ENCODE measurements at places on chromosomes 3 and 15. TPM values are rescaled to one million over a fixed set of nuclear protein-coding genes. Genes with fewer than 3 reads are reported as not detected.

Gene ILDR1
- not detected for total RNA-seq

Gene SUSD5
- 6.6 TPM for total RNA-seq

Gene FHIT
- total RNA-seq: 9.6 TPM

Gene TF
- total RNA-seq: 5.2 TPM

Gene WDR76
- 2.9 TPM for total RNA-seq

Gene GABPB1
- total RNA-seq: 13.7 TPM

Gene RTP1
- not detected for total RNA-seq

GRCh38 chr15:42548249-42549031, at the start of the genes HAUS2 and LRRC57:
TSS of gene HAUS2 (plus strand) at chr15:42548838. CDS start at chr15:42548873, 35 bp downstream.
TSS of gene LRRC57 (minus strand) at chr15:42548793. CDS start at chr15:42548434, 359 bp downstream.
- DNase-seq: peak; percentile 64

DNA sequence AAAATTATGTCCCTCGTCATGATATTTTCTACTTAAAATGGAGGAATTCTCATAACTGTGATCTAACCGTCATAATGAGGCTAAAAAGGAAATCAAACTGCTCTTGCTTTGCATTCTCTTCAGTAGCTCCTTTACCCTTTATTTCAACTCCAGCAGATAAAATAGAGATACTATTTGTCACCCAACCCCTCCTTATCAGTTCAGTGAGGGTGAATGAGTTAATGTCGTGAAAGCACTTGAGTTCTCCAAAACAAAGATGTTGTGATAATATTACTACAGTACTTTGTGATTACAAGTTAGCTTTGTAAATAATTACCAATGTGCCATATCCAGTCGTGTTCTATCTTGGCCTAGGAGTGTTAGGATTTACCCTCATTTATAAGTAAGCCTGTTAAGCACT, 63.4 kb upstream of the ANKRD28 start:
- DNase-seq: no peak

DNA sequence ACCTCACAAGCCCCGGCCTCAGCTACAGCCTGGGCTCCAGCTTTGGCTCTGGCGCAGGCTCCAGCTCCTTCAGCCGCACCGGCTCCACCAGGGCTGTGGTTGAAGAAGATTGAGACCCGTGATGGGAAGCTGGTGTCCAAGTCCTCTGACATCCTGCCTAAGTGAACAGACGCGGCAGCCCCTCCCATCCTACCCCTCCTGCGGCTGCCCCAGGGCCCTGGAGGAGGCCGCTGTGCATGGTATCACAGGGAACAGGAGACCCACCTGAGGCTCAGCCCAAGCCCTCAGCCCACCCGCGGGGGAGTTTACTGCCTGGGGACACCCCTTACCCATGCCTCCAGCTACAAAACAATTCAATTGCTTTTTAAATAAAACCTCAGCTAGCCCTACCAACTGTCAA, 6.0 kb upstream of the LARP6 start:
- DNase-seq: no peak

DNA sequence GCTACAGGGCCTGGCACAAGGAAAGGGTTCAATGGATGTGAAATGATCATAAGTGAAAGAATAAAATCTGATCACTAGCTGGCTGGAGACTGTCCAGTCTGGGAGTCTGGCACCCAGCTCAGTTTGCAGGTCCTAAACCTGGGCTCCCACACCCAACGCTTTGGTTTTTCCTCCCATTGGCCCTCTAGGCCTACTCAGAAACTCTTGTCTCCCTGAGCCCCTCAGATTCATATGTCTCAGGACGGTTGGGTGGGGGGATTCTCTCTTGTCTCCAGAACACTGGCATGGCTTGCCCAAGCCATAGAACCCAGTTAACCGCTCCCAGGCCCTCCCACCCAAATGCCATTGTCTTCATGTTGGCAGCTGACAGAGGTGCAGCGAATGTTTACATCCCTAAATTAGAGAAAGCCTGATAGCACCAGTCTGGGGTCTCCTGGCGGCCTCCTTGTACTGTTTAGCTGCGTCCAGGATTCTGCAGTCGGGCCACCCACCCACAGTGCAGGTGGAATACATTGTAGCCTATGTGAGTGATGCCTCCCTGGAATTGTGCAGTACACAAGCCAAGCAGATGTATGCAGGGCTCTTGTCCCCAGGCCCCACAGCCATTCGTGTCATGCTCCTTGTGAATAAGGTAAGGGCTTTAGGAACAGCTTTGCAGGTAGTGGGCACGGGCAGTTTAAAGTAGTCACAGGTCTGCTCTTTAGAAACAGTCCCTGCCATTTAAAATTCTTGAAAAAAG, 266.3 kb downstream of the XXYLT1 start:
- DNase-seq: no peak

GRCh38 chr15:78492872-78493271, 14.5 kb upstream of the HYKK start:
- DNase-seq: no peak
